ENCODE measurements at places on chromosomes 3 and 15.

- peak; percentile 22 for DNase-seq
These were observed 12.5 kb downstream of the ZPLD1 start for GRCh38 chr3:102447272-102447671.

DNA sequence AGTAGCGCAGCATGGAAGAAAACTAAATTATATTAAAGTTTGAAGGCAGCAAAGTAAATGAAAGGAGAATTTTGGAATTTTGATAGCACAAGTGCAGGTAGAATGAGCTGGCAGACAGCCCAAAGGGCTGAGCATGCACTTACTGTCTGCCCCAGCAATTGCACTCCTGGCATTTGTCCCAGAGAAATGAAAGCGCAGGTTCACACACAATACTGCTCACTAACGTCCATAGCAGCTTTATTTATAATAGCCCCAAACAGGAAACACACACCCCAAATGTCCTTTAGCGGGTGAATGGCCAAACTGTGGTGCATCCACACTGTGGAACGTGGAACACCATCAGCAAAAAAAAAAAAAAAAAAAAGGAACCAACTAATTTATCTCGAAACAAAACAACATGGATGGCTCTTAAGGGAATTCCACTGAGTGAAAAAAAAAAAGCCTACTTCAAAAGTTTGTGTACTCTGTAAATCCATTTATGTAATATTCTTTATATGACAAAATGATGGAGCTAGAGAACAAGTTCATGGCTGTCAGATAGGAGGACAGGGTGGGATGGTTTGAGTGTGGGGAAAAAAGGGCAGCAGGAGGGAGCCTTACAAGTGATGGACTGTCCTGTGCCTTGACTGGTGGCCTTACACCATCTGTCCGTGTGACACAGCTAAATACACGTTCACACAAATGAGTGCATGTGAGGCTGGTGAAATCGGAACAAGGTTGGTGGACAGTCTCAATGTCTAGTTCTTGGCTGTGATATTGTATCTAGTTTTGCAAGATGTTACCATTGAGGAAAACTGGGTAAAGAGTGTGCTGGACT is 6.0 kb upstream of the TM2D3 start:
- no peak for DNase-seq

GRCh38 chr15:77944002-77944867 is 133.3 kb downstream of the TBC1D2B start:
- DNase-seq: no peak

DNA sequence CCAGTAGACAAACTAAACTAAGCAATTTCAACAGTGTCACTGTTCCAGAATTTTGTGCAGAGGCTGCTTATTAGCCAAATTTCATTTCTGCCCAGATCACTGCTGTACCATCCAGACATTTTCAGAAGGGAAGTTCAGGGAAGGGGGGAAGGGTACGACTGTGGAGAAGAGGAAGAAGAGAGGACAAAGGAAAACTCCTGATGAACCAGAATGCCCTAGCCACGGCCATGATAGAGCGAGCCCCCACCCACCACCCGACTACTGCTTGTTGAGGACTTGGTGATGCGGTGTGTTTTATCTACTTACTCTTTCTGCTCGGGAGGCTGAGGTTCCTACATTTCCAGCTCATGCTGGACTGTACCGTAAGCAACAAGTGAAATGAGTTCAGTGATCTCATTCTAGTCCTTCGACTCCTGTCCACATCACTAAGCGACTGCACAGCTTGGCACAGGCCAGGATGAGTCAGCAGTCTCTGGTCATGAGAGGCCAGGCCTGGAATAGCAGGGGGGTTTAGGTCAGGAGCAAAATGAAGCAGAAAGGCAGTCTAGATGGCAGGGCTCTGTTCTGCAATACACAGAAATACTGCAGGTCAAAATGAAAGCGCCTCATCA is 330.8 kb downstream of the TIGIT start:
- DNase-seq: no peak

DNA sequence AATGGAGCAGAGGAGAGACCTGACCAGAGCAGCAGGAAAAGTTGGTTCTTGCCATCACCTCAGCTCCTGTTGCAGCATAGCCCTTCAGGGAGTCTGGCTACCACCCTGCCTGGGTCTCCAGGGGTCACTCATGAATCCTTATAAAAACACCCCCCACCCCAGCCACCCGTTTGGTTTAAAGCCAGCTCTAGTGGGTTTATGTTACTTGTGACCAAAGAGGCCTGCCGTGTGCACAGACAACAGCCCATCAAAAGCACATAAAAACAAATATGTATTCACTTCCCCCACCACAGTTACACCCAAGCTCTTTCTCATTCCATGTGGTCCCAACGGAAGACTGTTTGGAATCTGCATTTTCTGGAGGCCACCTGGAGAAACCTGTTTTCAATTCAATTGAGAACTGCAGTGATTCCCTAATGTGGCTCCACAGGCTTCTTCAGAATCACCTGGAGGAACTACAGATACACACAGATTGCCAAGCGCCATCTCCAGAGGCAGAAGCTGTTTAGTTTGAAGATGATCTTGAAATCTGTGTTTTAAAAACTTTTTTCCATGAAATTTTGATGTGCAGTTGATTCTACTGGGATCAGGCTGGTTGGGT is 13.8 kb downstream of the FOXL2 start:
- DNase-seq: no peak
